Activated T-cell treated with anti-CD3 and anti-CD28 coated beads for 4 hours (primary cell): ENCODE measurements at places on chromosomes 4 and X.
A peak's percentile ranks its signal among the peaks of the same experiment; 100 is the strongest.

DNA sequence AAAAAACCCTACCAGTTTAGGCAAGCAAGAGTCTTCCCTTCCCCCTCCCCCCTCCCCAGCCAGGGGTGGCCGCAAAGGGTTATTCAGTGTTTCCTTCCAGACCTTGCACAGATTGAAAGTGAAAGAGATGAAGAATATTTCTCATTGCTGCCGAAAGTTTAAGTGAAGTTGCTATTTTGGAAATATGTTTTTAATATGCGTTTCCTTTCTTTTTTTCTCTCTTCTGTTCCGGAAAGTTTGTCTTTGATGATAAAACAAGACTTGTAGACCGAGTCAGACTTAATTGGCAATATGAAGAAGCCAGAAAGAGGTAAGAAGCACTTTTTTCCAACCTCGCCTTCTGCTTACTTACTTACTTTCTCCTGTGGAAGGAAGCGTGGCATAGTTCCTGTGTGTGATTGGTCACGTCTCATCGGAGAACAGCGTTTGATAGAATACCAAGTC, 58.5 kb upstream of the CLCN4 start:
- peak; percentile 53 for DNase-seq

- no peak for DNase-seq
Measured at GRCh38 chr4:19694812-19695211, 556.9 kb upstream of the SLIT2 start.

GRCh38 chr4:147327322-147327721, 153.6 kb upstream of the EDNRA start:
- no peak for DNase-seq

GRCh38 chrX:47169726-47170515, 23.7 kb upstream of the UBA1 start:
- no peak for DNase-seq

DNA sequence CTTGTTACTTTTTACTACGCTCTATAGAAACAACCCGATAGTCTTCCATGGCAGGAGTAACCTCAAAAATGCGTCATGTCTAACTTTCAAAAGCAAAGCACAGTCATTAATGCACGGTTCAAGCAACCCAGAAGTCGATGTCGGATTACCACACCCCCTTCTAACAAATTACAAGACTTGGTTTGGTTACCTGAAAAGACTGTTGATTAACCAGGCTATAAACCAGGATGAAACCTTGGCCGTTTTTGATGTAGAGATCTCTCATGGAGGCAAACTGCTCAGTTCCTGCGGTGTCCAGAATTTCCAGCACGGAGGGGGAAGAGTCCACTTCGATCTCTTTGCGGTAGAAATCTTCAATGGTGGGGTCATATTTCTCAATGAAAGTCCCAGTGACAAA, 2.4 kb downstream of the RAP2C start:
- DNase-seq: no peak

DNA sequence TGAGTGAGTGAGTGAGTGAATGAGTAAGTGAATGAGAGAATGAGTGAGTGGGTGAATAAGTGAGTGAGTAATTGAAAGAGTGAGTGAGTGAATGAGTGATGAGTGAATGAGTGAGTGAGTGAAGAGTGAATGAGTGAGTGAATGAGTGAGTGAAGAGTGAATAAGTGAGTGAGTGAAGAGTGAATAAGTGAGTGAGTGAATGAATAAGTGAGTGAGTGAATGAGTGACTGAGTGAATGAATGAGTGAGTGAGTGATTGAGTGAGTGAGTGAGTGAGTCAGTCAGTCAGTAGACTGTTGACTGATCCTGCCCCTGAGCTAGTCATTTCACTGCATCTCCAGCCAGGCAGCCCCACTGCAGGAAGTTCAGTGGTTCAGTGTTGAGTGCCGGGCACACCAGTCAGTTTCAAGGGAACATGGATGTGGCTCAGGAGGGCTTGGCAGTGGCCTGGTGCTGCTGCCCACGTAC, 228.4 kb upstream of the PSAPL1 start:
- DNase-seq: no peak

DNA sequence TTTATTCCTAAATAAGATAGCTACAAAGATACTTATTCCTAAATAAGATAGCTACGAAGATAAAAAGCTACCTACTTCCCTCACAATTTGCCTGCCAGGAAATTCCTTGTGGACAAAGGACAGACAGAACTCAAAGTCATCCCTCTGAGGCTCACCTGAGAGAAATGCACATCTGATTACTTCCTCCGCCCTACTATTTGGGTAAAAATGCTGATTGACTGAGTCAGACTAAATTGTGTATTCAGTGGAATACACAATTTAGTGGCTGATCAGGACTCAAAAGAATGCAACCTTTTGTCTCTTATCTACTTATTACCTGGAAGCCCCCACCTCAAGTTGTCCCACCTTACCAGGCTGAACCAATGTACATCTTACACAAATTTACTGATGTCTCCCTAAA, 10.3 kb upstream of the MAGEB16 start:
- DNase-seq: no peak

GRCh38 chrX:110216027-110216426, 101.9 kb downstream of the AMMECR1 start:
- no peak for DNase-seq

- DNase-seq: no peak
Measured at GRCh38 chr4:44760142-44760898, 34.0 kb upstream of the GNPDA2 start.

DNA sequence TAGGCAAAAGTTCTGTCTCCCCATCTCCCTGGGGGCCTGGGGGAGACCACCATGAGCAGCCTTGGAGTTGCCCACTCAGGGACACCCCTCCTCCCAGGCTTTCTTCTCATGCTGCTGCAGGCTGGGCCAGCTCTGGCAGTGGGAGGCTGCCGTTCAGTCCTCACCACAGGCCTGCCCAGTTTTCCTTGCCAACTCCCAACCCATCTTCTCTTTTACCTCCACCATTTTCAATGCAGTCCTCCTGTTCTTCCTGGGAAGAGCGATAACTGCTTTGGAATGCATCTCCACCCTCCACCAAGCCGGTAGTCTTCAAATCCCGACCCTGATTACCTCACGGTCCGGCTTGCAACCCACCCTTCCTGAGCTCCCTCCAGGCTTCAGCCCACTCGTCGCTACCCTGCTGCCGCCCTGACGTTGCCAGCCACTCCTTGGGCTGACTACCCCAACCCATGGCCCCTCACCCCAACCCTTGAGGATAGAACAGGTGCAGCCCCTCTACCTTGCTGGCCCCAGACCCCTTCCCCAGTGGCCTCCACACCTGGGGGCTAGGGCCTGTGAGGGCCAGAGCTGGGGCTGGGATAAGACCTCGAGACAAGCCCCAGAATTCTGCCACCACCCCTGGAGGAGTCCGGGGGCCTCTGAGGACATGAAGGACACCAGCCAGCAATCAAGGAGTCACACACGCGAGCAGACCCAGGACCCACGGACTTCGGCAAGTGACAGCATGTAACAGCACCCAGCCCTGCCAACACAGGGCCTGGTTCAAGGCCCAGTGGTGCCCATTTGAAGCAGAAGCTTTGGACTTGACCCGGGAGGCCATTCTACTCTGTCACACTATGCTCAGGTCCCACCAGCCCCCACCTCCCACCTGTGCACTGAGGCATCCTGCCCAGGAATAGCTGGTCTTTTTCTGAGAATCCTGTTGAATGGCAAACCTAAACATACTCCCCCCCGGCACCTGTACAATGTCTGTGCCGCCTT, 9.2 kb downstream of the WDR1 start:
- DNase-seq: no peak

GRCh38 chr4:24249972-24250371, 334.4 kb downstream of the DHX15 start:
- DNase-seq: no peak

DNA sequence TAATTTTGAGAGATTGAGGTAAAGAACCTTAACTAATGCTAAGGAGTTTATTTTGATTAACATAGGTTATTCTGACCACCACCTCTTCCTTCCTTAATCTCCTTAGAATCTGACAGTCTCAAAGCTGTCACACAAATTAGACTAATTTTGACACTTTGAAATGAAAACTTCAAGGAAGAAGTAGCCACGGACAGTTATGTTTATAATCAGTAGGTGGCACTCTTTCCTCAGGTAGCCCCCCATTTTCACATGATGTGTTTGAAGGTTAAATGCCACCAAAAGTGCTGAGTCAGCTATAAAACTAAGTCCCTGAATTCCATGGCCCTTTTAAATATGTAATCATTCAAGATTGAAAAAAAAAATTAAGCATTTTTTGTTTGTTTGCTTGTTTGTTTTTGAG, 22.4 kb downstream of the TMEM33 start:
- DNase-seq: no peak

DNA sequence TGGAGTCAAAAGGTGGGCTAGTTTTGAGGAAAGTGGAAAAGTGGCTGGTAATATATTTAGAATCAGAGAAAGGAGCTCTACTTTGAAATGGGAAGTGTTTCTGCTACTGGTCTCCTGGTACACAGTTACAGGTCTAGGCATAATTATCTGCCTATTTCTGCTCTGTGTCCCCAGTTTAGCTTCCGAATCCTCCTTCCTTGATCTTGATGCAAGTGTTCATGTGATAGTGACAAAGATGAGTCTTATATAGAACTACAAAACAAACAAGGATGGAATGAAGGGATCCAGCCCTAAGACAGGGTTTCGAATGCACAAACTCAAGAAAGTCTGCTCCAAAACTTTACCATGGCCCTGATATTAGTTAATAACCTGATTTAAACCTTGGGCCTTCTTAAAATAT, 580.2 kb downstream of the INPP4B start:
- no peak for DNase-seq

DNA sequence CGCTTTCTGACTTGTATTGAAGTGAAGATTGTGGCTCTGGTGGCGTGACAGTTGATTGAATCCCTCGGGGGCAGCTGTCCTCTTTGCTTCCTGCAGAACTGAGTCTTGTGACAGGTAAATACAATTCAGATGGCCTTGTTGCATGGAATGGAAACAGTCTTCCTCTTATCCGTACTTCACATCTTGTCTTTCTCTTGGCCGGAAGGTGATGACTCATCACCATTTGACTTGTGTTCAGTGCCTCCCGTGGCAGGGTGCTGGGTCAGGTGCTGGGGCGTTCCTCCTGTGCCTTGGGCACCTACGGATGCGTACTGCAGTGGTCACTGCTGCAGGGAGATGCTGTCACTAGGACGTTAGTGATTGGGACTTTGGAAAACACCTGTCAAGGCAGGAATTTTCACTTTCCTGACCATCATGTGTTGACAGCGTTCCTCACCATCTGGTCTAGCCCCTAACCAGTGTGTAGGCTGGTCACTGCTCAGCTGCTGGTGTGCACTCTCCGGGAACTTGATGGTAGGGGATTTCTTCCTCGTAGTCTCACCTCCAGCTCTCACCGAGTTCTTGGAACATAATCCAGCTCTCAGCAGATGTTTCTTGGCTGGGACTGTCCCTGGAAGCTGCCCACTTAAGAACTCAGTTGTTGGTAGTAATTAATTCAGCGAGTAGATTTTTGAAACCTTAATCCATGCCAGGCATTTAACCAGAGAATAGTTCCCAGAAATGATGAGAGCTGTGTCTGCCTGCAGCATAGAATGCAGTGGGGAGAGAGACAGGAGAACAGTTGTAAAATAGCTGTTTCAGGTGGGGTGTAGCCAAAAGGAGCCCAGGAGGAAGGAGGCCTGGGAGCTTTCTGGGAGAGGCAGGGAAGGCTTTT, 7.2 kb downstream of the TBC1D14 start:
- peak; percentile 42 for DNase-seq

- DNase-seq: no peak
Measured at GRCh38 chrX:46913667-46914066, 1.4 kb downstream of the JADE3 start.

GRCh38 chrX:110004215-110004614, 1.3 kb downstream of the TMEM164 start:
- no peak for DNase-seq

DNA sequence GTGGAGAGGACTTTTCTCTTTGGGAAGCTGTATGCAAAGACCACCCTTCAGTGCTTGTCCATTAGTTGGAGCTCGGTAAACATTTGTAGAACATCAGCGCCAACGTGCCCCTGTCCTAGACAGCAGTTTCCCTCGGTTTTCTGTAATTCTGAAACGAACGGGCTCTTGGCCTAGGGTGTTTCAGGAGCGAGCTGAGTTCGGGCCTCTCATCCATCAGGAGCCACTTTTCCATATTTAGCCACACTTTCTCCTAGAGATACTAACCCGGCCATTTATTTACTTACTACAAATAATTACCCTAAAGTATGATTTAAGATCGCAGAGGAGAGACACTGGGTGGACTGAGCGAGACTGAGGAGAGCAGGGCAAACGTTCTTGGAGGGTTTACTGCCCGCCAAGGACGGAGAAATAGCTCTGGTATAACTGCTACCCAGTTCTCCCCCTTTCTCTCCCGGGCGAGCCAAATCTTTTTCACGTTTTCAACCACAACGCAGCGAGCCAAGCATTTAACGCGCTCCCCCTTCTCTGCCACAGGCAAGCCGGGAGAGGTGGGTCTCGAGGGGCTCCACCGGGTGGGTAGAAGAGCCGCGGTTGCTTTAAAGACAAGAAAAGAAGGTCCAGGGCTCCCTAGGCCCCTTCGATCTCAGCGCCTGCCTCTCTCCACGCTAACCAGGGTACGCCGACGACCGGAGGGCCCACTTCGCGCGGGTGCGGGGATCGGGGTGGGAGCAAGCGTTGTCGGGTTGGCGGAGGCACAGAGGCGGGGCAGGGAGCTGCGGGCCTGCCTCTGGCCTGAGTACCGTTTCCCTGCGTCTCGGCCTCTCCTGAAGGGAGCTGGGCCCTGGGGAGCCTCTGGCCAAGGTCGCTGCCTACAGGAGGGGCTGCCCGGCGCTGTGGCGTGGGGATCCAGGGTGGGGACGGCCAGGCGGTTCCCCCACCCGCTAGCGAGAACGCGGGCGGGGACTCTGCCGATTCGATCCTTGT, 10.8 kb upstream of the PITX2 start:
- DNase-seq: no peak

- DNase-seq: no peak
Measured at GRCh38 chrX:111504941-111505340, 6.5 kb upstream of the SERTM2 start.

GRCh38 chr4:172758586-172759340, 409.8 kb upstream of the GALNT7 start:
- DNase-seq: no peak

- no peak for DNase-seq
Measured at GRCh38 chr4:183306811-183307210, 13.3 kb downstream of the CLDN22 start.

- no peak for DNase-seq
Measured at GRCh38 chr4:185278716-185279115, 69.3 kb downstream of the SNX25 start.
